CD4-positive, alpha-beta T cell treated with Interleukin-6 for 4 hours (primary cell): ENCODE measurements at places on chromosomes 13 and 19.

DNA sequence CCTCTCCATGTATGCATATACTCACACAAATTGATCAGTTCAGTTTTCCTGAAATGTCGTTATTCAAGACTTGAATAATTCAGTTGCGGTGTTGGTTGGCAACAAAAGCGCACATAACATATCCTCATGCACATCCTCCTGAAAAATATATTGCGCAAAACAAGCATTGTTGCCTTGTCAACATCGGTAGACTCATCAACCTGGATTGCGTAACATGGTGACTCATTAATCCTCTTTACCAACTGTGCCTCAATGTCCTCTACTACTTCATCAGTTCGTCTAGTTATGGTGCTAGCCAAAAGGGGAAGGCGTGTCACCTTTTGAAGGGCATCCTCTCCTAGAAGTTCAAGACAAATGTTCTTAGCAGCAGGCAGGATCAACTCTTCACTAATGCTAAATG is 357.7 kb downstream of the LMO7 start:
- DNase-seq: no peak

GRCh38 chr13:91805605-91806004 is 407.2 kb downstream of the GPC5 start:
- no peak for DNase-seq

DNA sequence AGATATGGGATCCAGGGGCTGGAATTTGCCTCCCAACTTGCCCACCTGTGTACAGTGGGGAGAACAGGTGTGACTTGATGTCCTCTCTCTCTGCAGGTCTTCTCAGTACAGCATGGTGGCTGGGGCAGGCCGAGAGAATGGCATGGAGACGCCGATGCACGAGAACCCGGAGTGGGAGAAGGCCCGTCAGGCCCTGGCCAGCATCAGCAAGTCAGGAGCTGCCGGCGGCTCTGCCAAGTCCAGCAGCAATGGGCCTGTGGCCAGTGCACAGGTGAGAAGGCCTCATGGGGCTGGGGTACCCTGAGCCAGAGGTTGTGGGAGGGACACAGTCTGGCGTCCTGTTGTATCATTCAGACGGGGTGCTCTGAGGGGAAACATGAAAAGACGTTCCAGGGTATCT is 3.0 kb downstream of the LENG8 start:
- no peak for DNase-seq

- no peak for DNase-seq
Observed at GRCh38 chr13:96684907-96685306, 309.4 kb downstream of the OXGR1 start.

GRCh38 chr13:75749407-75749806 is 113.3 kb downstream of the LMO7 start:
- no peak for DNase-seq

DNA sequence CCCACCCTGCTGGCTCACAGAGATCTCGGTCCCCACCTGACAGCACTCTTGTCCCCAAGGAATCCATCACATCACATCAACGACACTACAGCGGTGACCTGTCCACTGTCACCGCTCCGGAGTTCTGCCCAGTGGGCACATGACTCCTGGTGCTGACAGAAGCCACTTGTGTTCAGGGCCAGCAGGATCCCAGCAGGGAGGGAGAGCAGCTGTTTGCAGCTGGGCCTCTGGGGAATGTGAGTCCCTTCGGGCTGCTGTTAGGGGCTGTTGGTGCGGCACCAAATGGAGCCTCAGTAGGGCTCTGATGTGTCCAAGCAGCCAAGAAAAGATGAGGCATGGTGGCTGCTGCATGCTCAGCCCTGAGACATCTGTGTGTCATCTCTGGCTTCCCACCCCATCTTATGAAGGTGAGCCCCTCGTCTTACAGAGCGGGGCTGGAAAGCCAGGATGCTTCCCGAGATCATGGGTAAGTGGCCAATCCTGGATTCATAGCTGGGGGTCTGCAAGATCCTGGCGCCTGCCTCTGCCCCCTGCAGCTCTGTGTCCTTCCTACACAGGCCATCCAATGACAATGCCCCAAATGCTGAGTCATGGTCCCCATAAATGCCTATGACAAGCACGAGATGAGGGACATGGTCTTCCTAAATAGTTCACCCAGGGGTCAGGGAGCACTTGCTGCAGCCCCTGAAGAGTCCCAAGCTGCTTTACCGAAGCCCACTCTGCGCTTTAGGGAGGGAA is 56.0 kb downstream of the F2RL3 start:
- no peak for DNase-seq

GRCh38 chr19:45472563-45473366 is 5.0 kb downstream of the FOSB start:
- no peak for DNase-seq

DNA sequence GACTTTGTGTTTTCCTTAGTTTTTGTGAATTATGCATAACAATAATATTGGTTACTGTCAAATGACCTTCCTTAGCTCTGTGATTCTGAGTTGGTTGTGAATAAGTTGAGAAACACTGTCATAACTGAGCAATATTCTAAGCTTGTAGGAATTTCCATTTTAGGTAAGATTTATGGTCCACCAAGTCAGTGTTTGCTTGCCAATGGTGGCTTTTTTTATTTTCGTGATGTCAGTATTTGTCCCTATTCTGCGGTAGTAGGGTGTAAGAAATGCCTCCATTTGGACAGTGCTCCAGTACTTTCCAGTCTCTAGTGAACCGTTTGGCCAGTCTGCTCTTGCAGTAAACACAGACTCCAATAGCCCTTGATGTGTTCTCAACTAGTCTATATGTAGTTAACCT is 94.7 kb downstream of the FRY start:
- DNase-seq: no peak

GRCh38 chr19:12838182-12838885 is at the start of gene MAST1:
Gene MAST1 (plus strand): TSS chr19:12838515. CDS start chr19:12838573, 58 bp downstream.
- DNase-seq: peak; percentile 56

DNA sequence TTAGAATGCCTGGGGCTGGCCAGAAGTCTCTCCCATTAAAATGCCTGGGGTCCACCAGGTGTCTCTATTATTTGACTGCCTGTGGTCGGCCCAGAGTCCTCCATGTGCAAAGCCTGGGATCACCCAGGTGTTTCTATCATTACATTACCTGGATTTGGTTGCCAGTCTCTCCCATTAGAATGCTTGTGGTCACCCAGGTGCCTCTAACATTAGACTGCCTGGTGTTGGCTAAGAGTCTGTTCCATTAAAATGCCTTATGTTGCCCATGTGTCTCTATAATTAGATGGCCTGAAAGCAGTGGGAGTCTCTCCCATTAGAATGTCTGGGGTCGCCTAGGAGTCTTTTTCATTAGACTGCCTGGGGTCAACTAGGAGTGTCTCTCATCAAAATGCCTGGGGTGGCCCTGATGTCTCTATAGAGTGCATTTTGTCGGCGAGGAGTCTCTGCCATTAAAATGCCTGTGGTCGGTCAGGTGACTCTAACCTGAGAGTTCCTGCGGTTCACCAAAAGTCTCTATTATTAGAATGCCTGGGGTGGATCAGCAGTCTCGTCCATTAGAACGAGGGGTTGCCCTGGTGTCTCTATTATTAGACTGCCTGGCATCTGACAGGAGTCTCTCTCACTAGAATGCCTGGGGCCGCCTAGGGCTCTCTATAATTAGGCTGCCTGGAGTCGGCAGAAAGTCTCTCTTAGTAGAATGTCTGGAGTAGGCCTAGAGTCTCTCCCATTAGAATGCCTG is 1540.5 kb downstream of the UQCRFS1 start:
- no peak for DNase-seq

- no peak for DNase-seq
Observed at GRCh38 chr19:49393881-49394280, 5.8 kb downstream of the KASH5 start.

- DNase-seq: no peak
Observed at GRCh38 chr19:10238172-10238783, 7.1 kb upstream of the S1PR2 start.

DNA sequence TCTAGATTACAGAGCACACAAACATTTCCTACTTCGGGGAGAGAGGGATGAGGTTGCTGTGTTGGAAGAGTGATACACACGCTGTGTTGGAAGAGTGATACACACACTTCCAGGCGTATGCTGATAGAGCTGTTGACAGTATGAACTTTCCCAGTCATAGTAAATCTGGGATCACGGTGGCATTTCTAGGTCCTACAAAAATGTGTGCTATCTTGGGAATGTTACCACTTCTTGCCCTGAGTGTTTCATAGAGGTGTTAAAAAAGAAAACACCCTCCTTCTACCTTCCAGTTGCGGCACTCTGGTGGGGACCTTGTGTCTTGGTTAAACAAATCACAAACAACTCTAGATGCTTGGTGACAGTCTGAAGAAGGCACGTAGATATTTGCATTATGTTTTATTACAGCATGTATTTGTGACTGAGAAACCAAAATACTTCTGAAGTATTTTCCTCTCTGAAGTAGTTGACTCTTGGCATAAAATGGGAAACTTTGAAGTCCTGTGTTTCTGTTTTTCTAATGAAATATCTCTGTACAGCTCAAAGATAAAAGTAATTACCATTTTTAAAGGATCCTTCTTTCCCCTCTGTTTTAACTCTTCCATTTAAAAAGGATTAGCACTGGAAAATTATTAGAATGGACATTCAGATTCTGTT is 52.5 kb downstream of the ARHGAP35 start:
- no peak for DNase-seq

GRCh38 chr19:17943274-17944221 is 10.7 kb downstream of the CCDC124 start:
- DNase-seq: no peak

GRCh38 chr13:97914540-97914939 is 38.9 kb upstream of the IPO5 start:
- DNase-seq: no peak

DNA sequence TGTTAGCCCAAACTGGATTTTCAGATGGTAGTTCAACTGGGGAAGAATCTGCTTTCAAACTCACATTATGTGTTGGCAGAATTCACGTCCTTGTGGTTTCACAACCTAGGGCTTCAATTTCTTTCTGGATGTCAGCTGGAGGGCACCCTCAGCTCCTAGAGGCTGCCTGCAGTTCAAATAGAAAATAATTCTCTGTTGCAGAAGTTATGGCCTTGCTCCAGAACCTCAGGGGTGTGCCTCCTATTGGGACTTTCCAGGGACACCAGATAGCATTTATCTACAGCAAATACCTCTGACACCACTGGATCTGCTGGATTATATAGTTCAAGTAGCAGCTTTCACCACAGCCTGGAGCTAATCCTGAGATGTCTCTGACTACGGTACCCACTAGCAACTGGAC is 11.8 kb upstream of the RB1 start:
- DNase-seq: no peak

DNA sequence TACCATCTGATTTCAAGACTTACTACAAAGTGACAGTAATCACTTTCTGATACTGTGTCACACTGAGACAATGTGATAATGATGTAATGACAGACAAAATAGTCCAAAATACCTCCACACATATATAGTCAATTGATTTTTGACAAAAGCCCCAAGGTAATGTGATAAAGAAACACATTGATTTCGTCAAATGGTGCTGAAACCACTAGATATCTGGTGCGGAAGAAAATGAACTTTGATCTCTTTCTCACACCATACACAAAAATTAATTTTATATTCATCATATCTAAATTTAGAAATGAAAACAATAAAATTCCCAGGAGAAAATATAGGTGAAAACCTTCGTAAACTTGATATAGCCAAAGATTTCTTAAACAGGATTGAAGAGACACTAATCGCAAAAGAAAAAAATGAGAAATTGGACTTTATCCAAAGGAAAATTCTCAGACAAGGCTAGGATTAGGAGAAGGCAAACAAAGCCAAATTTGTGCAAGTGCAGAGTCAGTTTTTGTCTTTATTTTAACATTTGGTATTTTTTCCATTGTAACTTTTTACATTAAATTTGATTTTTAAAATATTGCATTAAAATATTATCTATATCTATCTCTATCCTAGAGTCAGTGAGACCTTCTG is 739.9 kb downstream of the DIAPH3 start:
- no peak for DNase-seq

DNA sequence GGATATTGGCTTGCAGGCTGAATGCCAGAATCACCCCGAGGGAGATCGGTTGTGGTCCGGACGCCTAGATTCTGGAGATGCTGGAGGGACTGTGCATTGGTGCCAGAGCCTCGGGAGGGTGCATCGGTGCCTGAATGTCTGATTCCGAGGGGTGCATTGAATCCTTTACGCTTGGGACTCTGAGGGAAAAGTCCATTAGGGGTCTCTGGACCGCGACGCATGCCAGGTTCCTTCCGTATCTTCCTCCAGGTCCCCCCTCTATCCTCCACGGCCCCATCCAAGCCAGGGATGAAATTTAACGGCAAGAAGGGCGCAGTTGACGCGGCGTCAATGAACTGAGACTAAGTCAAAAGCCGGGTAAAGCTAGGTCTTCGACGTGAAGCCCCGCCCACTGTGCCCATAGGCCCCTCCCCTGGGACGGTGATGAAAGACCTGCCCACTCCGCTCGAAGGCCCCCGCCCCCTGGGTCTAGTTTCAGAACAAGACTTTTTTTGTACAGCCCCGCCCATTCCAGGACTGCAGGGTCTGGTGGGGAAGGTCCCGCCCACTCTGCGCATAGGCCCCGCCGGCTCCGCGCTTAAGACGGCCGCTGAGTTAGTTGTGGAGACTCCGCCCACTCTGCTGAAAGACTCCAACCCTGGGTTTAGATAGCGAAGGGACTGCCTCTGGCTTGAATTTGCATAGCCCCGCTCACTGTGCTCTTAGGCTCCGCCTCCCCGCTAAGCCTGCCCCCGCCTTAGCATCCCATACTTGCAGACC is 737 bp downstream of the ZNF575 start:
- DNase-seq: peak; percentile 98

DNA sequence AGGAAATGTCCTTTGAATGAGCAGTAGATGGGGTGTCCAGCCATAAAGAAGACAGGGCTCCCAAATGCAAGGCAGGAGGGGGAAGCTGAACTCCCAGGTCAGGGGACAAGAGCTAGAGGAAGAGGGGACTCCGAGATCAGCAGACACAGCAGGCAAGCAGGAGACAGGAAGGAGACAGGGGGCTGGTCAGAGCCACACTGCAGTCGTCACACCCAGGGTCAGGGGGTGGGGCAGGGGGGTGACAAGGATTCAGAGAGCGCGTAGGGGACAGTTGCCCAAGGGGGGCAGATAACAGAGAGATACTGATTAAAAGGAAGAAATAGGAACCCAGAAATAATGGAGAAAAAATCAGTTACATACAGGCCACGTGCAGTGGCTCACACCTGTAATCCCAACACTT is 3.2 kb downstream of the HSD17B14 start:
- no peak for DNase-seq

GRCh38 chr19:57262044-57262443 is 18.2 kb upstream of the ZNF460 start:
- no peak for DNase-seq

- no peak for DNase-seq
Observed at GRCh38 chr13:75258159-75258782, 223.7 kb downstream of the TBC1D4 start.
